Mammary epithelial cell (primary cell): ENCODE measurements at places on chromosomes 7 and 10.

GRCh38 chr7:19783541-19783940 is 10.1 kb upstream of the TMEM196 start:
- no peak for DNase-seq

- no peak for DNase-seq
These were observed 9.3 kb downstream of the YKT6 start for GRCh38 chr7:44210107-44210506.

DNA sequence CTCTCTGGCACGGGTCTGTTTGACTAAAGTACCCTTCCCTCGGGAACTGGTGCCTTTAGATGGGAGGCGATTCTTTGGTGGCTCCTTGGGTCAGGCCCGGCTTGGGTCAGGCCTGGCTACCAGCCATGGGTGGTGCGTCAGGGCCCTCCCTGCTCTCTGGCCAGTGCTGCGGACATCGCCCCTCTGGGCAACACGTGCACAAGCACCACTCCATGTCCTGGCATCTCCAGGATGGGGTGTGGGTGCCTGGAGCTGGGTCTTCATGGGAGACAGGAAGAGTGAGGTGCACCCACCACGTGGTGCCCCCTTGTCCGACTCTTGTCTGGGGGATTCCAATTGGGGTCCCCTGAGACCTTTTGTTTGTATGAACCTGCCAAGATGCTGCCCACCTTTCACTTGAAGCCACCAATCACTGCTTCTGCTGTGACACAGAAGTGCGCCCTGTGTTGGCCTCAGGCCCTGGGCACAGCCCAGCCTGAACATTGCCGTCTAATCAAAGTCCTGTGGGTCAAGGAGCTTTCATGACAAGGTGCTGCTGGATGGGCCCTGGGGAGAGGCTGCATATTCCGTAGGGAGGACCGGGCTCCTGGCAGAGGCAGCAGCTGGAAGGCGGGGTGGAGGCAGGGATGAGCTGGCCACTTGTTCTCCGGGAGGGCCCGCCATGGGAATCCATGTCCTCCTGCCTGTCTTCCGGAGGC is 11.1 kb upstream of the PWWP2B start:
- no peak for DNase-seq

DNA sequence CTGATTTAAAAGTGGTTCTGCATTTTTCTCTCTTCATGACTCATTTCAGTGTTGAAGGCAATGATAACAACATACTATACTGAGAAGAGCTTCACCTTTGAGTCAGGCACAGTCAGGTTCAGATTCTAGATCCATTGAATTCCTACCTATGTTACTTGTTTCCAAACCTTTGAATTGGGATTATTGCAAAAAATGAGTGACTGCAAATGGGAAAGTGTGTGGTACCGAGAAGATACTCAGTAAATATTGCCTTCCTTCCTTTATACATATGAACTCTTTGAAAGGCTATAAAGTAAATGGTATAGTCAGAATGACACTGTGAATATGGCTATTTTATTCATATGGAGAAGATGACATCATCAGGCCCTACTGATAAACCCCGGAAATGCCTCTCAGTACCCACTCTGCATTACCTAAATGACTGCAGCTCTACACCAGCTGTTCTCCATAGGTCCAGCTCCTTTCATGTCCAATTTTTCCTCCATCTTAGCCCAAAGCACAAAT is 66.7 kb upstream of the FGL2 start:
- DNase-seq, result no peak

DNA sequence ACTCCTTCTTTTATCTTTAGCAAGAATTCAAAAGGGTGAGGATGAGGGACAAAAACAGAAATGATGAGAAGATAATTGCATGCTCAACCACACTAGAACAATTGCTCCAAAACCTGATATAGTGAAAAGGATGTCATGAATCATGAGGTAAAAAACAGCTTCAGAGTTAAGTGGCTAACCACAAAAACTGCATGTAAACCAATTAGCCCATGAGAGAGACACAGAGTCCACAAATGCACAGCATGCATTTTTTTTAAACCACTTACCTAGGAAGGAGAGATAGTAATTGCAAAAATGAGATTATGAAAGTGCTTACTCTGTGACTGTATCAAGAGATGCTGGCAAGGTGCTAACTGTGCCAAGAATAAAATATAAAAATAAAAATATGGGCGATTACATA is 132.9 kb downstream of the MBL2 start:
- DNase-seq, result peak; percentile 33

DNA sequence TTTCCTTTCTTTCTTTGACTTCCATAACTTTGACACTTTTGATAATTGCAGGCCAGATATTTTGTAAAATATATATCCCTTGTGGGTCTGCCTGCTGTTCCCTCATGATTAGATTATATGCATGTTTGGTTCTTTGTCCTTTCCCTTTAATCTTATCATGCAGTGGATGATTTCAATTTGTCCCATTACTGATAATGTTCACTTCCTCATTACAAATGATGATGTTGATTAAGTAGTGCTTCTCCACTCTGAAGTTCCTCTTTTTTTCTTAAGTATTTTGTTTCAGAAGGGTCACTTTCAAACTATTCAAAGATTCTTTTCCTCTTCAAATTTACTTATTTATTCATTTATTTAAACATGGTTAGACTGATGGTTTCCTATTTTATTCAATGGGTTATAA is 898.1 kb downstream of the XPNPEP1 start:
- DNase-seq, result no peak

DNA sequence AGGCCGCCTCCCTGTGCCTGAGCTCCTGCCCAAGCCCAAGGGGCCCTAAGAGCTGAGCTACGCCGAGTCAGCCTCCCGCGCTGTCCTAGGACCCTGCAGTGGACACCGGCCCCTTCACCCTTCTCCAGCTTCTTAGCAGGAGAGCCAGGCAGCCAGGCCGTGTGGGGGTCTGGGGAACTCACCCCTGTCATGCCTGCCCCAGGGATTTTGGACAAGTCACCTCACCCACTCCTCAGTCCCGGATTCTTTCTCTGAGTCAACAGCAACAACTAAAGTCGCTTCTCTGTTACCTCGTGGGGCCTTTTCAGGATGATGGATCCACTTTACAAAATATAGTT is 79.3 kb downstream of the MKI67 start:
- no peak for DNase-seq
